ENCODE measurements at places on chromosomes 5 and 9.

GRCh38 chr9:120757026-120757913, 35.9 kb downstream of the FBXW2 start:
- DNase-seq: no peak

DNA sequence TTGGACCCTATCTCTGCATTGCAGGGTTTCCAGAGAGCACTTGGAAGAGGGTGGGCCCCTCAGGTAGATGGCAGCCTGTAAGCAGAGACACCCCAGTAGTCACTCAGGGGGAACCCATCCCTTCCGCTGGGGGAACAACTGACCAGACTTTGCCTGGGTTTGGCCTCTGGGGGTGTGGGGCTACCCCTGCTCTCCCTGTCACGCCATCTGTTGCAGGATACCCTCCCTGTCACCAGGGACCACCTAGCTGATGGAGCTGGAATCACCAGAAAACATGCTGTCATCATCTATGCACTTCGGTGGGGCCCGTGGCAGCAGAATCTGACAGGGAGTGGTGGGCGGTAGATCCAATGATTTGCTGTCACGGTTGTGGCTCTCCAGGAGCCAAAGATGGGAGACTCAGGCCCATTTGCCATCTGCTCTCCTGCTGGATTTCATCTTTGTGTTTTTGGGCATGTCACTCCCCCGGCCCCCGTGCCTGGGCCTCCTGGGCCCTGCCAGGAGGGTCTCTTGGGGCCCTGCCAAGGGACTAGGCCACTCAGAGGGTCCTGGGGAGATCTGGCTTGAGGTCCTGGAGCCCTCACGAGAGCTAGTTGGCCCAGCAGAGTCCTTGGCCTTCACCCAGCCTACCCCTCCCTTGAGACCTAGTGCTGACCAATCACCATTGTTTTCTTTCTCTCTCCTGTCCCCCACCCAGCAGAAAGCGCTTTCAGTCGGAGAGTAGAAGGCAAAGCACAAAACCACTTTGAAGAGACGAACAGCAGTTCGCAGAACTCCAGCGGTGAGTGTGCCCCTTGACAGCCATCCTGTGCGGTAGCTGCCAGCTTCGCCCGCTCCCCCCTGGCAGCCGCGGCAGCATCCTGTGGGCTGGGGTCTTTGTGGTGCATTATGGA, 45.9 kb downstream of the AMBP start:
- no peak for DNase-seq

DNA sequence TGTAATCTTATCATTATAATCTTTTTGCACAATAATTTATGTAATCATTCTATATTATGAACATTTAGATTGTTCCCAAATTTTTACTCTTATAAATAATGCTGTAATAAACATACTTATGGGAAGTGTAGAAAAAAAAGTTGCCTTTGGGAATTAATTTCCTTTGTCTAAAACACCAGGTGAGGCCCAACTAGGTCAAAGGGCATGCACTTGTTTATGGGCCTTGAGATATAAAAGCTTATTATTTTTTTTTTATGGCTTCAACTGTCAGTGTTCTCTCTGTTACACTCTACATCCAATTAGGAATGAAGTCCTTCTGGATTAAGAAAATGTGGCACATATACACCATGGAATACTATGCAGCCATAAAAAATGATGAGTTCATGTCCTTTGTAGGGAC, 6.5 kb upstream of the PRLR start:
- no peak for DNase-seq

DNA sequence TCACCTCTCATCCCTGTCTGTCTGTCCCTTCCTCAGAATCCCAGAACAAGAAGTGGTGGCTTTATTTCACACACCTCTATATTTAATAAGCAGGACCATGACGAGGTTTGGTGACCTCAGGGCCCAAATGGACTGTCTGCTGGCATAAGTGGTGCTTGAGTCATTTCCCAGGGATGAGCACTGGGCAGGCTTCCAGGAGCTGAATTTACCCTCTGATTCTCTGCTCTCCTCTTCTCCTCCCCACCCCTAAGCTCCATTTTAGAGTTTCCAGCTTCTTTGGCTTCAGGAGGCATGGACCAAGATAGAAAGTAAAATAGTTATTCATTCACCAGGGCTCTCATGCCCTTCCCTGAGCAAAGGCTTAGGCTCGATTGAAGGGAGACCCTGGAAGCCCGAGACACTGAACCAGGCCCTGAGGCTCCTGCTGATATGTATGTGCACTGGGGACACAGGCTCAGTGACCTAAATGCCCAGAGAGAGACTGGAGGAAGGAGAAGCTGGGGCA, 69.1 kb downstream of the PPARGC1B start:
- no peak for DNase-seq

DNA sequence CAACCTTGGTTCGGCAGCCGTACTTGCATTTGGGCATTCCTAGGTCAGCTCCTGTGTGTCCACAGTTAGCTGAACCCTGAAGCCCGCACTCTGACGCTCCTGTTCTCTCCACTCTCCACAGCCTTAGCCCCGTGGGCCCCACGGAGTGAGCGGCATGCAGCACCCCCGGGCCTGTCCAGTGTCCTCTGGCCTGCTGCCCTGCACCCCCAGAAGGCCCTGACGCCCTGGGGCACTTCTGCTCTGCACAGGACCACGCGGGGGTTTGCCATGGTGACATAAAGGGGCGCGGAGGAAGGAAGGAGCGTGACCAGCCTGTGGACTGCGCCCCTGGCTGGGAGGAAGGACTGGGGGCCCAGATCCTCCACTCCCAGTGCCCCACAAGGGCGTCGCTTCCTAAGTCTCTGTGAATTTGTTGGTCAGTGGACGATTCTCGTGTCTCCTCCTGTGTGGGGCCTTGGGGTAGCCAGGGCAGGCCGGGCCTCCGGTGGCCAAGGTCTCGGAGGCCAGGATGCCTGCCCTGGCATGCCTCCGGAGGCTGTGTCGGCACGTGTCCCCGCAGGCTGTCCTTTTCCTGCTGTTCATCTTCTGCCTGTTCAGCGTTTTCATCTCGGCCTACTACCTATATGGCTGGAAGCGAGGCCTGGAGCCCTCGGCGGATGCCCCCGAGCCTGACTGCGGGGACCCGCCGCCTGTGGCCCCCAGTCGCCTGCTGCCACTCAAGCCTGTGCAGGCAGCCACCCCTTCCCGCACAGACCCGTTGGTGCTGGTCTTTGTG, 13.0 kb downstream of the NDST1 start:
- DNase-seq: no peak

DNA sequence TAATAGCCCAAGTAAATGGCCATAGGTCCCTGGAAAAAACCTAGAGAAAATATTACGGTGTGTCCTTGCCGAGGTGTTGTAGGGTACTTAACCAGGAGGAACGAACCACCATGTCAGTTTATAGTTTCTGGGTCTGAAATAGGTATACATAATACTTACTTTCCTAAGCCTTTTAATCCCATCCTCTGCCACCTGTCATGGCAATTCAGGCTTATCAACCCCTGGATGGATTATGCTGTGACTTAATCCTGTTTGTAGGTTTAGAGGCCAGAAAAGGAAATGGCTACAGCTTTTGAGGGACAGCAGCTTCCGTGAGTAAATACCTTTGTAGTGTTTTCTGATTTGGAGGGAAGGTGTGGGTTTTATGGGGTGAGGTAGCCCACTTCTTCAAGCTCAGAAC, 89.1 kb upstream of the PTPRD start:
- DNase-seq: no peak

GRCh38 chr5:171755354-171755821, 30.2 kb upstream of the SMIM23 start:
- DNase-seq: no peak

- no peak for DNase-seq
These were observed 3.9 kb upstream of the NEURL1B start for GRCh38 chr5:172637110-172637580.

Measured in stimulated activated CD8-positive, alpha-beta memory T cell treated with anti-CD3 and anti-CD28 coated beads, Interleukin-7, amount 100 ng/mL, for 1 hour (primary cell).